ENCODE measurements at places on chromosomes 16 and 17.
A peak's percentile ranks its signal among the peaks of the same experiment; 100 is the strongest.

- no peak for DNase-seq
These were observed 7.1 kb upstream of the RHBDL3 start for GRCh38 chr17:32258383-32259140.

DNA sequence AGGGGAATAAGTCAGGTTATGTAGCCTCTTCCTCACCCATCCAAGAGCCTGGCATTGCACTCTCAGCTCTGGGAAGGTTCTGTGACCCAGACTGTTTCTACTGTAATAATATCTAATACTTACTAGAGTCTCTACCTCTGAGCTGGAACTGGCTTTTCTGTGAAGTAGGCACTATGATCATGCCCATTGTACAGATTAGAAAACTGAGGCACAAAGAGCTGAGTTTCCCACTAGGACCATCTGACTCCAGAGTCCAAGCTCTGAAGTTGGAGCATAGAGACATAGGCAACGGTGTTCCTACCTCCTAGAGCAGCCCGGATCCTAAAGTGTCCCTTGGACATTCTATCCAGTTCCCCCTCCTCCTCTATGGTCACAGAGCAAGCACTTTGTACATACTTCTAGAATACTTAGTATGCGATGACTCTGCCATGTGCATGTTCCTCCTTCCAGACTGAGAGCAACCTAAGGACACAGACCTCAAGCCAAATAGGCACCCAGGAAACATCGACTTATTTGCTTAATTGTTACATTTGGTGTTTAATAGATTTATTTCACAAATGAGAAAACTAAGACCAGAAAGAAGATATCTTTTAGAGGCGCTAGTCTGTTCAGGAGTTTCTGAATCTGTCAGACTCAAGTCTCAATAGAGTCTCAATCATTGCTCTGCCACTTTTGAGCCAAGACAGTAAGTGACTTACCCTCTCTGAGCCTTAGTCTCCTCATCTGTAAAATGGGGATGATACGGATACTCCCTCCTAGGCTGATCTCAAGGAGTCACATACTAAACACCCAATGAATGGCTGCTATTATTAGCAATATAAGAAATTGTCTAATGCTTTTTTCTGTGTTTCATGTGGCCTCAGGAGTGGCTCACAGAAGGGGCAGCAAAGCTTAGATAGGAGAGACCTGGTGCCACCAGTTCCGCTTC, 3.6 kb downstream of the CLEC19A start:
- no peak for DNase-seq

DNA sequence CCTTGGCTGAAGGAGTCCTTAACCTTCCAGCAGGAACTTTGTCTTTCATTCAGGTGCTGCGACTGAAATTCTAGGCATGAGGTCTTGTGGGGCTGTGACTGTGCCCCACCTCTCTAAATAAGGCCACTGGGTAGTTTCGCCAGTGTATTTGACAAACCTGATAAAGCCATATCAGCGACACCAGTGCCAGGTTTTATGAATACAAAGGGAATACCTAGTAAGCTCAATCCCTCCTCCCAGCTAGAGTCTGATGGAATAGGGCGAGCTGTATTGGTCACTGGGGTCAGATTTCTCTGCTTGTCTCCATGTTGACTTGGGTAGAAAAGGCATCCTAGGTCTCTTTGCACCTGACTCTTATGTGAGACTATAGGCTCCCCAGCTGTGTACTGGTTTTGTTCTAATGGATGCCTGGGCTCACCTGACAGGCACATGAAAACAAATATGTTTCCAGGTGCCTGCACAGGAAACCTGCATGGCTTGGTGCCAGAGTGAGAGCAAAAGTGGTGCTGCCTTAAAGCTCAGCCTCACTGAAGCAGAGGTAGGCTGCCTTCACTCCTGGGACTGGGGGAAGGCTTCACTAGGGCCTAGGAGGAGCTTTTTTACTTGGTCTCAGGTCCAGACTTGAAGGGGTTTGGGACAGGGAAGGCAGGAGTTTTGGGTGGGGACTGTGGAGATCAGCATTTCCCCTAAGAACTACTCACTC, 8.3 kb downstream of the SLC7A6 start:
- no peak for DNase-seq

DNA sequence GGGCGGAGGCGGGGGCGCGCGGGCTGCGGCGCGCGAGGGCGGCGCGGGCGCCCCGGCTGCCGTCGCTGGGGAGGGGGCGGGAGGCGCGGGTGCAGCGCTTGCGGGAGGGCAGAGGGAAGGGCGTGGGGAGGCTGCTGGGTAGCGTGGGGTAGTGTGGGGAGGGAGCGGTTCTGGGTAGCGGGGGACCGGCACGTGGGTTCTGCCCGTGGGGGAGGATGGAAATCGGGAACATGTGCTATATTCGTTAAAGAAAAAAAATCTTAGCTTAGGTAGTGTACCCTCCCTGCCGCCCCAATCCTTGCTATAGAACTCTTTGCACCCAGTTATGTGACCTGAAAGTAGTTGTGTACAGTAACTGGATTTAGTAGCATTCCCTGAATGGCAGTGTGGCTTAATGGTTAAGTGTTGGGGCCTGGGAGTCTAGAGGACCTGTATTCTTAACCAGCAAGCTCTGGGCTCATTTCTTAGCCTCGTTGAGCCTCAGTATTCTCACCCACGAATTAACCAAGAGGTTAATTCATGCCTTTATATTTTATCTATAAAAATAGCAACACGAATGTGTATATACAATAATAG, 646 bp downstream of the RABEP1 start:
- DNase-seq: peak; percentile 53

- no peak for DNase-seq
These were observed 502 bp downstream of the SMPD3 start for GRCh38 chr16:68447653-68448359.

Data from stimulated activated CD4-positive, alpha-beta T cell treated with anti-CD3 and anti-CD28 coated beads, Interleukin-2, amount 100 ng/mL, for 24 hours (primary cell).